ENCODE measurements at places on chromosomes 3 and 15. TPM values are rescaled to one million over a fixed set of nuclear protein-coding genes. Genes with fewer than 3 reads are reported as not detected.

Gene SCAMP5
- 4.8 TPM for total RNA-seq

Gene ENTPD3
- 3.8 TPM for total RNA-seq

DNA sequence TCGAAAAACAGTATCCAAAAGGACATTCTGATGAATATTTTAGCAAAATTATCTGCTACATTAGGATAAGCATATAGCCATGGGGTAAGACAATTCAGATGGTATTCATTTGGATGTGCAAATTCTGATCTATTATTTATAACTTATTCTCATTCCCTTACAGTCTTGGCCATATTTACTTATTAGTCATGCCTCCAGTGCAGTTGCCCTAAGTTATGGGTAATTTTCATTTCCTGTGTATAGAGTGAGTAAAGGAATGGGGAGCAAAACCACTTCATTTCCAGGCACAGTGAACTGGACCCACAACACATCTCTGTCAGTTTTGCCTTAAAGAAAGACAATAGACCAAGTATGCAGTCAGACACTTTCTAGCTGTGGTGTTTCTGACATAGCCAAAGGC, 134.3 kb downstream of the POLQ start:
- no peak for DNase-seq

- peak; percentile 65 for DNase-seq
Measured at GRCh38 chr3:87072446-87072845, 81.5 kb upstream of the VGLL3 start.

GRCh38 chr3:52707585-52707984, 1.7 kb downstream of the SPCS1 start:
- DNase-seq = no peak

DNA sequence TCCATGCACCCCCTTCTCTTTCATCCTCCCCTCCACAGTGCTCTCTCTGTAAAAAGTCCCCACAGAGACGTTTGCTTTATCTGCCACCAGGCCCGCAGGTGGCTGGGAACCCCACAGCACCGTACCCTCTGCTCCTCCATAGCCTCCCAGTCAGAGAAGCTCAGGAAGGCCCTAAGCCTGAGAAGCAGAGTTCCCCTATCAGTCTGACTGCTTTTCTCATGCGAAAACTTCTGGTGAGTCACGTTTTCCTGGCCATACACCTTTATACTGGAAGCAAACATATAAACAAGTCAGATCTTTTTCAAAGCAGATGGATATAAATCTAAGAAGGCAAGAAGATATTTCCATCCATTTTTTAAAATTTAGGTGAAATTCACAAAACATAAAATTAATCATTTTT, 51.5 kb upstream of the MEF2A start:
- no peak for DNase-seq

GRCh38 chr15:65884511-65884910, 15.2 kb downstream of the RAB11A start:
- DNase-seq = no peak

- peak; percentile 15 for DNase-seq
Measured at GRCh38 chr15:49288391-49288790, 118.3 kb downstream of the GALK2 start.

DNA sequence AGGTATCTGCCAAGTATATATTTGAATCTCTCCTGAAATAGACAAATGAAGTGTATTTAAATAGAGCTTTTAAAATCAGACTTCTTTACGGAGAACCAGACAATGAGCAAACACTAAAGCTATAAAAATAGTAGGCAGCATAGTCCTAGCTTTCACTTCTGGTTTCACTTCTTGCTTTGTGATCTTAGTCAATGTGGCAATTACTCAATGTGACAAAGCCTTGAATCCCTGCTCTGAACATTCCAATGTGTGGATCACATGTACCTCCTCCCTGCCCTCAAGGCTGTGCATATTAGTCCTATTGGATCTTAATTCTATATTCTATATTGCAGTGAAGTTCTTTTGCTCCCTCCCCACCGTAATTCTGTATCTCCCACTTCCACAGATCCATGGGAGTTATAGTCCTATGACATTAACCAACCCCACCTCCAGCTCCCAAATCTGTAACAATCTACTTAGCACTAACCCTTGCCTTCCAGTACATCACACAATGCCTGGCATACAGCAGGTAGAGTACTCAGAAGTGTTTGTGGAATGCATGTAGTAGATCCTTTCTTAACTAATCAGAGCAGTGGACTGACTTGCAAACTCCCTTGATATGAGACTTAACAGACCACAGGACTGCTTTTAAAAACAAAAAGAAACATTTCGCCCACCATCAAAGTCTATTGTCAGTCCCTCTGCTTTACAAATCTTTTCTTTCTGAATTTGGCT, 24.3 kb upstream of the CP start:
- no peak for DNase-seq

DNA sequence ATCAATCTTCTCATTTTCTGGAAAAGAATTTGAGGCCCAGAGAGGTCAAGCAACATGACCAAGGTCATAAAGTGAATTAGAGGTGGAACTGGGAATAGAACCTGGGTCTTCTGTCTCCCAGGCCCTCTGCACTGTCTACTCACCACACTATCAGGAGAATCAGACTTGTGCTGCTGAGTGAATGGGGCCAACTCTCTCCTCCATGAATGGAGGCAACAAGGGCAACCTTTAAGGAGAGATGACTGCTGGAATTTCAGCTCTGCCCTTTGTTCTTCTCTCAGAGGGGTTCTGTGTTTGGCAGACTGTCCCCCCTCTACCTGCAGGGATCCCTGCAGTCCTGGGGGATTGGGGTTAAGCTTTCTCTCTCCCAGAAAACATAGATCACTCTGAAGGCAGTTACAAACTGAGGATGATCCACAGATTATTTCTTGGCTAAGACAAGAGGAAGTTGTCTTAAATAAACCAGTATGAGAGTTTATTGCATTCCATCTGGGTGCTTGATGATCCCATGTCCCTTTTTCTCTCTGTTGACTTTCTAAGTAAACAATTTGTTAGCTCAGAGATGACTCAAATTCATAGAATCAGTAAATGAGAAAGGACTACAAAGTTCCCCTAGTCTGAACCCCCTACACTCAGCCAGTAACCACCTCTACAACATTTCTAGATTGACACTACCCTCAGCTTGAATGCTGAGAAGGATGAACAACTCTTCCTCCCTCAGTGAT, 99.0 kb upstream of the LIPC start:
- DNase-seq = no peak

Measured in lung (tissue), 17 donors.